ENCODE measurements at places on chromosomes 6 and 20.

- no peak for DNase-seq
These were observed 16.1 kb upstream of the KIAA0408 start for GRCh38 chr6:127475135-127475822.

- no peak for DNase-seq
These were observed 20.3 kb downstream of the CITED2 start for GRCh38 chr6:139354189-139354588.

- DNase-seq: no peak
These were observed 20.2 kb downstream of the HCK start for GRCh38 chr20:32072168-32072750.

DNA sequence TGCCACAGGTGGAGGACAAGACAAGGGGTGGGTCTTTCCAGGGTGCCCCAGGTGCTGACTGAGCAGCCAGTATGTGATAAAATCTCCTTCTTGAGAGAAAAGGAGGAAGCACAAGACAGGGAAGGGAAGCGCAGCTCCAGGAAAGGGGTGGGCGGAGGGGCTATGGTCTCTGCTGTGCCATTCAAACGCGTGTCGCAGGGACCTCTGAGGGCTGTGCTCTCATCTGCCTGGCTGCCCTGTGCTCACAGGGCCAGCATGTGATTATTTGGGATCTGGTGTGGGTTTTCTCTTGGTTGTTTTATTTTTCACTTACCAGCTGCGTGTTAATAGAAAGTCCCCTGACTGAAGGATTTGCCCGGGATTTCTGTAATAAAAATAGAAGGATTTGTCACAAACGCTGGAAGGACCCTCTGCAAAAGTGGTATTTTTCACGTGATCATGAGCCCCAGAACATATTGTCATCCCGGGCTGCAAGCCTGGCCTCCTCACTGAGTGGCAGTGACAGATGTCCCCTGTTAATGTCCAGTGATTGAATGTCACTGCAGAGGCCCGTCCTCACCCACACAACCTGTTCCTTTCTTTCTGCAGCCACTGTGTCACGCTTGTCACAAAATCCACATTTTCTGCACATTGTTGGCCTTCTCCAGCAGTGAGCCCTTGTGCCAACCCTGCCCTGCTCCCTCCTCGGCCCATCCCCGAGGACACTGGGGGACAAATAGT lies 35.0 kb upstream of the VSX1 start:
- no peak for DNase-seq

GRCh38 chr6:114541794-114542193 lies 199.0 kb upstream of the HS3ST5 start:
- DNase-seq: no peak
